ENCODE measurements at places on chromosomes 12 and 14. TPM values are rescaled to one million over a fixed set of nuclear protein-coding genes. Genes with fewer than 3 reads are reported as not detected.

DACT1 gene
- 0.43 TPM for total RNA-seq

SCNN1A gene
- 25.5 TPM for total RNA-seq

PGF gene
- 4.5 TPM for total RNA-seq

FMNL3 gene
- total RNA-seq, result 2.5 TPM

ASCL1 gene
- not detected for total RNA-seq

FGF6 gene
- total RNA-seq, result not detected

IGFBP6 gene
- total RNA-seq, result 242 TPM

GALNT16 gene
- total RNA-seq, result 2.8 TPM

ANKRD33 gene
- total RNA-seq, result not detected

OR5AU1 gene
- not detected for total RNA-seq

PTGES3 gene
- total RNA-seq, result 444 TPM

CARMIL3 gene
- 0.45 TPM for total RNA-seq
